ENCODE measurements at places on chromosomes 5 and 9.

DNA sequence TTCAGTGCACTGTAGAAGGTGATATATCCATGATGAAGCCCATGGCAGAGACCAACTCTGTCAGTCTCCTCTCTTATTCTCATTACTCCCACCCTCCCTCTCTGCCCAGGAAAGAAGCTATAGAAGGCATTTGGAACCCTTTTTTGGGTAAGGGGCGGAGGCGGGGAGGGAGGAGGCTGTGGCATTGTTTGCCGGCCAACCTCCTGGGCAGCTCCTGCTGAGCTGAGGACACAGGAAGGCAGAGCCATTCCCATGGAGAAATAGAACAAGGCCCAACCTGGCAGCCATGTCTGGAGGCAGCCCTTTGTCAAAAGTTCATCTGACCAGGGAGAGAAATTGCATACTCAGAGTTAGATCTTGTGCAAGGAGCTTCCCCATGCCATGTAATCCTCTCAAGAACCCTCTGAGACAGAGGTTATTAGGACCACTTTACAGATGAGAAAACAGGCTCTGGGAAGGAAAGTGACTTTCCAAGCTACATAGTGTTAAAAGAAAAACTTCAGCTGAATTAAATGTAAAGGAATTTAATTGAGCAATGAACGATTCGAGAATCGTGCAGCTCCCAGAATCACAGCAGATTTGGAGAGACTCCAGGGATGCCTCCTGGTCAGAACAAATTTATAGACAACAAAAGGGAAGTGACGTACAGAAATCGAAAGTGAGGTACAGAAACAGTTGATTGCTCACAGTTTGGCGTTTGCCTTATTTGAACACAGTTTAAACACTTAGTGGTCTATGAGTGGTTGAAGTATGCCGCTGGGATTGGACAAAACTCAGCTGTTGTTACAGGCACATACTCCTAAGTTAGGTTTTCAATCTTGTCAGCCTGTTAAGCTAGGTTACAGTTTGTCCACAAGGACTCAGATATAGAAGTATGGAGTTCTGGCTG is 158.6 kb downstream of the MELK start:
- DNase-seq = no peak

DNA sequence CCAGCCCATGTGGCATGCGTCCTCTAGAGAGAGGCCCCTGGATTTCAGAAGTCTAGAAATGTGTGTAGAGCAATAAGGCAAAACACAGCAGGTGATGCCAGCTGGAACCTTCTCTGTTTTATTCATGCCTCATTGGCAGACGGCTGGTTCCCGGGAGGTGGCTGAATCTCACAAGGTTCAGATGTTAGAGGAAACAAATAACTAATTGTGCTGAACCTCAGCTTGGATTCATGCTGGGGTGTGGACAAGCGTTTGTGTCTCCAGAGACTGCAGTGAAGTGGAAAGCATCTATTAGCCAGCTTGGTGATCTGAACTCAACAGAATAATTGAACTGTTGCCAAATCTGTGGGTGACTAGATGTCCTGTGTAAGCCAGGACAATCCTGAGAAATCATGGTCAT is 131.1 kb upstream of the NR4A3 start:
- DNase-seq = no peak

DNA sequence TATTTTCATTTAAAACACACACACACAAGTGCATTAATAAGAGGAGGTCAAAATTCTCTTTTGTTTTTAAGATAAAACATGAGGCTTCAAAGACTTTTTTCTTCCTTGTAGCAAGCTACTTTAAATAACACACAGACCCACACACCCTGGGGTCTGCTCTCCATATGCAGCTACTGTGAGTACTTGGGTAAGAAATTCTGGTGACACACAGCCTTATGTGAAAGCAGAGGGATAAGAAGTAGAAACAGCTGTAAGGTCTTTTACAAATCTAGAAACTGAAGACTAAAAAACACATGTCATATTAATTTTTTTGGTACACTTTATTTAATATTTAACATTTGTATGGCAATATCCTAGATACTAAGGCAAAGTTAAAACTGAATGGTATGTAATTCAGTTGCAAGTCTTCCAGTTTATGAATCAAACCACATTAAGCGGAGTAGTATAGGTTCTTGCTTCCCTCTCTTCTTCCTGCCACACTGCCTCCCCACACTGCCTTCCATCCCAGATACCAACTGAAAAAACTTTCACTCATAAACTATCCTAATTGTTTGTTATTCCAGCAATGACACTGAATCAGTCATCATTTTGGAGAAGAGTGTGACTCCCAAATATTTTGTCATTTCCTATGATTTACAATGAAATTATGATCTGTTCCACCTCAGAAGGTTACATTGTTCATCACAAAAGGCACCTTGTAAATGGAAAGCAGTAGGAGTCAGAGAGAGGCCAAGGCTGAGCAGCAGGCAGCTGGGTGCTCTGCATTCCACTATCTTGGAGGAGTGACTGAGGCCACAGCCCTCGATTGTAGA is 92.0 kb downstream of the PLCXD3 start:
- DNase-seq = peak; percentile 32

DNA sequence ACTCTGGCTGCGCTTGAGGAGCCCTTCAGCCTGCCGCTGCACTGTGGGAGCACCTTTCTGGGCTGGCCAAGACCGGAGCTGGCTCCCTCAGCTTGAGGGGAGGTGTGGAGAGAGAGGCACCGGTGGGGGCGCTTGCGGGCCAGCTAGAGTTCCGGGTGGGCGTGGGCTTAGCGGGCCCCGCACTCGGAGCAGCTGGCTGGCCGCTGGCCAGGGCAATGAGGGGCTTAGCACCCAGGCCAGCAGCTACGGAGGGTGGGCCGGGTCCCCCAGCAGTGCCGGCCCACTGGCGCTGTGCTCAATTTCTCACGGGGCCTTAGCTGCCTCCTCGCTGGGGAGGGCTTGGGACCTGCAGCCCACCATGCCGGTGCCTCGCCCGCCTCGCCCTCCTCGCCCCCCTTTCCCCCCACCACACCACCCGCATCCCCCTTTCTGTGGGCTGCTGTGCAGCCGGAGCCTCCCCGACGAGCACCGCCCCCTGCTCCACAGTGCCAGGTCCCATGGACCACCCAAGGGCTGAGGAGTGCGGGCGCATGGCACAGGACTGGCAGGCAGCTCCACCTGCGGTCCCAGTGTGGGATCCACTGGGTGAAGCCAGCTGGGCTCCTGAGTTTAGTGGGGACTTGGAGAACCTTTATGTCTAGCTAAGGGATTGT is 954.5 kb downstream of the DTWD2 start:
- no peak for DNase-seq

DNA sequence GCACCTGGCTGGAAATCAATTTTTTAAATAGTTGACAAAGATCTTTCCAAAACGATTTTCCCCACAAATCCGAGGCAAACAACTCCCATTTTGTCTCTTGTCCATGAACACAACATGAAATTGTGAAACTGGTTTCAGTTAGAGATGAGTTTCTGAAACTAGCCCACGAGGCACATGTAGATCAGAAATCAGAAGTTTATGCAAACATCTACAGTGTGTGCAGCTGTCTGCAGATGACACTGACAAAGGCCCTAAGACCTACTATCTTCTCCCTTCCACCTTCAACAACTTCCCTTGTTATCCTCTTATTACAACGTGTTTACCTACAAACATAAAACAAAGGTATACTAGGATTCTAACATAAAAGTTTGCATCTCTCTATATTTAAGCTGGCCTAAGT is 183.3 kb downstream of the DIRAS2 start:
- no peak for DNase-seq

DNA sequence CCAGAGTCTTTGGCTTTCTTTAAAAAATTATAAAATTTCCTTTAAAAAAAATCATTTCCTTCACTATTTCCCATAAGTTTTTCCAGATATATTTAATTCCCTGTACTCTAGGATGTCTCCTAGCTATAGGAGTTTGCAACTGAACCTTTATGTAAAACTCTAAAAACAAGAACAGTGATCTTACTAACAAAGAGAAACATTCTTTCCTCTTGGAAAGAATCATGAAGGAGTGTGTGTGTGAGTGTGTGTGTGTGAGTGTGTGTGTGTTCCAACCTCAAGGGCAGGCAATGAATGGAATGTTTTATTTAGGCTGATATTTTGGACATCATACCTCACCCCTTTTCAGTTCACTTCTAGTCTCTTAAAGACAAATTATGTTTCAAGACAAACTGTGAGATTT is 309.2 kb downstream of the CEMIP2 start:
- DNase-seq = no peak

- DNase-seq = no peak
Measured at GRCh38 chr5:95826949-95827891, 4.7 kb upstream of the GLRX start.

DNA sequence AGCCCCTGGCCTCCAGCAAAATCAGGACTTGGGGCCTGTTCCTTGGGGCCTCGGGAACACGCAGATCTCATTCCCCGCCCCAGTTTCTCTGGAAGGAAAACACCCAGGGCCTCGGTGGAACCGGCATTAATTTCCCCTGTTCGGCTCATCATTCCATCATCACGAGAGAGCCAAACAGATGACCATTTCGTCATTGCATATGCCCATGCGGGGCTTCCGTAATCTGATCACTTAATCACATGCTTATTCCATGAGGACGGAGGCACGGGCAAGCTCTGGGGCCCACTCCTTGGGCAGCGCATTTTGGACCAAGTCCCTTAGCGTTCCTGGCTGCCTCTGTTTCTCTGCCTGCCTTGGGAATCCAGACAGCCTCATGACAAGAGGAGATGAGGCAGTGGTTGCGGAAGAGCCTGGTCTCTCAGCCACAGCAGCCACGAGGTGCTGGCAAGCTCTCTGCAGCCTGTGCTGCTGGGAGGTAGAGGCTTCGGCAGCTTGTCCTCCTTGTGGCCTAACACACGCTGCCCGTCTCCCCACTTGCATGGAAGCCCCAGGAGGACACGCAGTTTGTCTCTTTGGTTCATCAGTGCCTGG is 65.0 kb upstream of the IER5L start:
- no peak for DNase-seq

- peak; percentile 94 for DNase-seq
Measured at GRCh38 chr5:132265336-132266030, 8.0 kb downstream of the PDLIM4 start.

- DNase-seq = peak; percentile 47
Measured at GRCh38 chr9:107810461-107810961, 320.9 kb upstream of the KLF4 start.

DNA sequence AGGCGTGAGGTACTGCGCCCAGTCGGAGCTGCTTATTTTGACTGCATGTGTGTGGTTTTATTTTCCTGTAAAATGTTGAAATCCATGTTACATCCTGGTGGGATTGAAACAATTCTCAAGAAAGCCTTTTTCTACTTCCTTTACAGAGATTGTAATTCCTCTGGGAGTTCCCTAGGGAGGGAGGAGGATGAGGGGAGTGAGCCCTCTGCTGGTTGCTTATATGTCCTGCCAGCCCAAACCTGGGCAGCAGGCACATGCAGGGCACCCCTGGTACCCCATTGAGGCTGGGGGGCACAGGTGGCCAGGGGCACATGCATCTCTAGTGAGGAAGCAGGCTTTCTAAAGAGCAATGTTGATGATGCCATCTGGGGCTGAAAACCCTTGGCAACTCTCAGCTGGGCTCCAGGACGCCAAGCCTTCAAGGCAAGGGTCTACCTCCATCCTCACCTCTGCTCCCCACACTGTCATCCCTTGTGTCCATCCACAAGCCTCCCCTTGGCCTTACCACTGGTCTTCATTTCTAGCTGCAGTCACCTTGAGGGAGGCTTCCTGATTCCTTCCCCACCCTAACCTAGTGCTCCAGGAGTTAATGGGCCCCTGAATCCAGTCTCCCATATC is 84.7 kb upstream of the TNFSF8 start:
- DNase-seq = peak; percentile 50

GRCh38 chr5:6790346-6790865 is 77.2 kb downstream of the TENT4A start:
- DNase-seq = no peak

- DNase-seq = peak; percentile 41
Measured at GRCh38 chr9:109775516-109775915, 4.5 kb upstream of the PALM2AKAP2 start.

DNA sequence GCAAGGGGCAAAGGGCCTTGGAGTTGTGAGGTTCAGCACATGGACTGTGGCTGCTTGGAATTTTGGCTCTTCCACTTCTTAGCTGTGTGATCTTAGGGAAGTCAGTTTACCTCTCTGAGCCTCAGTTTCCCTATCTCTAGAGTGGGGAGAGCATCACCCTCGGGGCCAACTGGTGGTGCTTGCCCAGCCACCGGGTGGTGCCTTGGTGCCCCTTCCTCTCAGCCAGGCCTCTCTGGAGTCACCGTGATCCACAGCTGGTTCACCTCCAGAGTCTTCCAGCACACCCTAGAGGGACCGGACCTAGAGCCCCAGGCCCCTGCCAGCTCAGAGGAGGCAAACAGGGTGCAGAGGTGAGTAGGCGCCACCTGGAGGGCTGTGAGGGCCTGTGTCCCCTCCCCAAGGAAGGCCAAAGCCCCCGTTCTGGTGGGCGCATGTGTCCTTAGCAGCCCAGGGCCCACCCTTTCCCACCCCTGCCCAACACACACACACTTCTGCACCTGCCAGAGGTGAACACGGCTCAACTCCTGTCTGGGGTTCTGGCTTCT is 7.7 kb downstream of the ADGRD2 start:
- no peak for DNase-seq

DNA sequence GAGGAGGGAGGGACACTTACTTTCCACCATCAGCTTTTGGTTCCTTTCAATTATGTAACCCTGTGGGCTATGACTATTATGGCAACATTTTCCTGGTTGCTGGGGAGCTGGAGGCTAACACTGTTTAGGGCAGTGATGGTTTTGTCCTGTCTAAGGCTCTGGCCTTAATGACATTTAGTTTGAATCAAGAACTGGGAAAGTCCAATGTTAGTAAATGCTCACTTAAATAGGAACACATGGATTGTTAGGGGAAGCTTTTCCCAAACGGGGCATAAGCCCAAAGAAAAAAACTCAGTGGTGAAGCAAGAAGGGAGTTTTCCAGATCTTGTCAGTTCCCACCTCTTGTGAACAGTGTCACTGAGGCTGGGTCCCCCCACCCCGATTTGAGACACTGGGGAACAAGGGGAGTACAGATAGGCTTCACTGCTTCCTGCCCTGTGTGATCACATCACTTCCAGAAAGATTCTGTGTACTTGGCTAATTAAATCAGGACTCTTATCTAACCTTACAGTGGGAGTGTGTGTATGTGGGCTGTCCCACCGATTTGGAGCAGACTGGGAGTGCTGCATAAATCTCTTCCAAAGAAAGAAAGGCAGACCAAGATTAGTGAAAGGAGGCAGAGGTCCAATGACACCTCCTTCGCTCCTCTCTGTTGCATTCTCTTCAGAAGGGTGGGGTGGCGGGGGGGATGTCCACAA is 206.4 kb downstream of the PTTG1 start:
- no peak for DNase-seq

- no peak for DNase-seq
Measured at GRCh38 chr5:156798201-156798600, 51.9 kb upstream of the PPP1R2B start.

GRCh38 chr9:27386571-27387091 is 89.7 kb upstream of the EQTN start:
- DNase-seq = no peak

- no peak for DNase-seq
Measured at GRCh38 chr5:52947851-52948250, 41.3 kb upstream of the ITGA2 start.

DNA sequence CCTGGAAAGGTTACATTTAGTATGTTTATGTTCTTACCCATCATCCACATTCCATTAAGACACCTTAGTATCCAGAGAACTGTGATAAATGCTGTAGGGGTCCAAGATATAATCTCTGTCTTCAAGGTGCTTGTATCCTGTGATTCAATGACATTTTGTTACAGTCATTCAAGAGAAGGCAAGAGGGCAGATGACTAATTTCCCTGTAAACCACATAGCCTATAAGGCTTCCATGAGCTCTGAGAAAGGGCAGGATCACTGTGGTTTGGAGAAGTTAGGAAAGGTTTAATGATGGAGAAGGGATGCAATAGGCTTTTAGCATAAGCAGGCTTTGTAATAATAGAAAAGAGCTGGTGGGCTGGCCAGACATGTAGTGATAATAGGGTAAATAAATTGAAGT is 40.0 kb downstream of the PAPPA start:
- peak; percentile 67 for DNase-seq

All from AG08396 (cell line).